Activated CD4-positive, alpha-beta T cell treated with anti-CD3 and anti-CD28 coated beads, Interleukin-2, amount 10 ng/mL, durations not matched to agents 24 days and 14 days (primary cell): ENCODE measurements at places on chromosomes 11 and 22. TPM values are rescaled to one million over a fixed set of nuclear protein-coding genes. Genes with fewer than 3 reads are reported as not detected.

The OR2AG2 gene
- 0.62 and 0.70 TPM in 2 replicates for total RNA-seq

The SHANK3 gene
- 0.17 and 0.21 TPM in 2 replicates for total RNA-seq

The APOL4 gene
- total RNA-seq = 0.17 TPM in 1 of 2 replicates, not detected in the other

The MPZL3 gene
- 64.6 and 65.4 TPM in 2 replicates for total RNA-seq

The ACTN3 gene
- 0.07 TPM in 2 replicates for total RNA-seq

The C1QTNF4 gene
- 0.19 TPM in 2 replicates for total RNA-seq

The RIMBP3B gene
- total RNA-seq = 0.26 TPM in 1 of 2 replicates, not detected in the other

The TESMIN gene
- 1.4 and 1.6 TPM in 2 replicates for total RNA-seq

The TAGLN gene
- 2.7 and 3.8 TPM in 2 replicates for total RNA-seq

The TMEM121B gene
- 0.16 and 0.17 TPM in 2 replicates for total RNA-seq

The BTBD18 gene
- total RNA-seq = not detected in 2 replicates

The SLC5A12 gene
- total RNA-seq = not detected in 2 replicates

The FOLR1 gene
- total RNA-seq = not detected in 2 replicates

The PRAME gene
- not detected in 2 replicates for total RNA-seq

The LMNTD2 gene
- total RNA-seq = 0.47 and 1.1 TPM in 2 replicates

The PIH1D2 gene
- 0.21 and 0.59 TPM in 2 replicates for total RNA-seq

The CNGA4 gene
- not detected in 2 replicates for total RNA-seq

The C11orf65 gene
- 0.30 and 0.40 TPM in 2 replicates for total RNA-seq

The GTPBP1 gene
- 102 and 103 TPM in 2 replicates for total RNA-seq

The RAB38 gene
- 2.0 and 2.2 TPM in 2 replicates for total RNA-seq

The NF2 gene
- 59.1 and 61.9 TPM in 2 replicates for total RNA-seq

The DEFB131B gene
- not detected in 2 replicates for total RNA-seq

The IGLL1 gene
- total RNA-seq = not detected in 2 replicates

The NXPE1 gene
- not detected in 2 replicates for total RNA-seq

The LRRC56 gene
- 2.1 and 2.3 TPM in 2 replicates for total RNA-seq

The GGT1 gene
- 49.0 and 52.9 TPM in 2 replicates for total RNA-seq

The OR56A1 gene
- total RNA-seq = not detected in 2 replicates

The PGAP2 gene
- 30.0 and 32.5 TPM in 2 replicates for total RNA-seq
